A549 treated with dexamethasone at 1 μM for 4 hours (cell line): ENCODE measurements at places on chromosomes 4 and X. TPM values are rescaled to one million over a fixed set of nuclear protein-coding genes. Genes with fewer than 3 reads are reported as not detected.

PDGFRA gene
- total RNA-seq = 0.37 to 0.58 TPM (median 0.43 TPM) in 5 replicates

XKRX gene
- 0.83 to 1.2 TPM (median 0.89 TPM) in 5 replicates for total RNA-seq

FGFBP2 gene
- total RNA-seq = 0.19 to 0.35 TPM (median 0.23 TPM) in 4 of 5 replicates, not detected in the other

CENPVL1 gene
- not detected in 5 replicates for total RNA-seq

CWH43 gene
- total RNA-seq = not detected in 5 replicates
